ENCODE measurements at places on chromosomes 2 and 18.

- DNase-seq, result no peak
Observed at GRCh38 chr18:9091066-9091476, 11.4 kb upstream of the NDUFV2 start.

GRCh38 chr2:176188774-176189680, 559 bp downstream of the HOXD1 start:
- peak; percentile 58 for DNase-seq

GRCh38 chr18:36635414-36636096, 193.2 kb downstream of the TPGS2 start:
- DNase-seq, result no peak

DNA sequence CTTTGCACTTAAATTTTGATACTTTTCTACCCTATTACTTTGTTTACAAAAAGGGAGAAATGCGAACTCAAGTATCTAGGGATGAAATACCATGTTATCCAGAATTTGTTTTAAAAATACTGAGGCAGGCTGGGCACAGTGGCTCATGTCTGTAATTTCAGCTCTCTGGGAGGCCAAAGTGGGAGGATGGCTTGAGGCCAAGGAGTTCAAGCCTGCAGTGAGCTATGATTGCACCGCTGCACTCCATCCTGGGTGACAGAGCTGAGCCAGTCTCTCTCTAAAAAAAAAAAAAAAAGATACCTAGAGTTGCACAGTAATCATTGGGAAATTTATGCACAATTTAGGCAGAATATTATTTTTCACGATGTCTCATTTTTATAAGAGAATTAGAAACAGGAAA, 12.4 kb upstream of the VAPA start:
- no peak for DNase-seq

- no peak for DNase-seq
Observed at GRCh38 chr2:240131296-240131695, 4.8 kb downstream of the COPS9 start.

DNA sequence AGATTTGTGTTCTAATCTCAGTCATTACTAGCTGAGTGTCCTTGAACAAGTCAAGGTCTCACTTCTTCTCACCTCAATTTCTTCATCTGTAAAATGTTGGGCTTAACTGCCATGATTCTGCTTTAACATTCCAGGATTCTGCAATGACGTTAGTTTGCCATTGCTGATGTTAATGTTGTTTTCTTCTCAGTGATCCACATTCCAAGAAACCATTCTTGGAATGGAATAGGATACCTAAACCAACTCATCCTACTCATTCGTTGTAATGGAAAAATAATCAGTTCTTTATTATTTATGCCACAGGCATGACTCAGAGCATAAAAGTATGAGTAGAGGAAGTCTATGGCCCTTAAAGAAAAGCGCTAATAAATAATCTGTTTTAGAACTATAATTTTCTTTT, 140.2 kb upstream of the ETAA1 start:
- DNase-seq, result no peak

DNA sequence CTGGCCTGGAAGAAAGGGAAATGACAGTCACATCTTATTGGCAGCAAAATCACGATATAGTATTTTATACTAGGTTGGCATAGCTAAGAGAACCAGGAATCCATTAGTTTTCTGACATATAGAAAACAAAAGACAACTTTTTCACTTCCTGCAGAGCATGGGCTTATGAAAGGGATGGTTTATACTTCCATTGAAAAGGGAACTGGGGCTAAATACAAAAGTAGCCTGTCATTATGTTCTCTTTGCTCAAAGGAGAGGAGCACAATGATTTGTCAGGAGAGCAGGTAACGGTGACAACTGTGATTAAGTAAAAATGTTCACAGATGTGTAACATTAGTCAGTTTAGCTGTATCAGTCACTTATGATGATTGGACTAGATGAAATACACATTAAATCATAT, 46.4 kb downstream of the SLC25A12 start:
- DNase-seq, result no peak

DNA sequence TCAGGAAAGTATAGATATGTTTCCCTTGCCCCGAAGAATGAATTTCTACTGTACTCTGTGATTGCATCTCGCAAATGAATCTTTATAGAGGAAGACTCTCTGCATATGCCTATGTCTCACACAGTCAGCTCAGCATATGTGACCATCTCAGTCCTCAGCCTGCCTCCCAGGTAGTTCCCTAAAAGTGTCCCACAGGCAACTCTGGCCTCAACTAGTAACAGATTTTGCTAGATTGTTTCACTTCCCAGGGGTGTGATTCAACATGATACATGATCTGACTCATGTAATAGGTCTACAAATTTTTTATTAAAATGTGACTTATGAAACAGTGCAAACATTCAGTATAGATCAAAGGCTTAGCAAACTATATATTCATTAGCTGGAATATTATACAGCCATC, 296.6 kb upstream of the CRIM1 start:
- no peak for DNase-seq

DNA sequence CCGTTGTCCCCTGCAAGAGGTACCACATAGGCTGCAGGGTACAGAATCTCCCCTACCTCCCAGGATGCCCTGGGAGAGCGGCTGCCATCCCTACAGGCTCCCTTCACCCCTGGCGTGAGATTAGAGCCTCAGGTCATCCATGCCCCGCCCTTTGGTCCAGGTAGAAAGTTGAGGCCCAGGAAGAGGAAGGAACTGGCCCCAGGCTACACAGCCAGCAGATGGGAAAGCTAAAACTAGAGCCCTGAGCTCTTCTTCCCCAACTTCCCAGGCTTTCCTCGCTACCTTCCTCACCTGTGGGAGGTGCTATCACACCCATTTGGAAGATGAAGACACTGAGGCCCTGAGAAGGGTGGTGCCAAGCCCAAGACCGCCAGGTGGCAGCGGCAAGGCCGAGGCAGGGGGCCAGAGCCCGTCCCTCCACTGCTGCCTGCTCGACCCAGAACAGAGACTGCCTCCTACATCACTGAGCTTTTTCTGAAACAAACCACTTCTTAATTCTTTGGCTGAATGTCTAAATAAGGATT, 25.8 kb downstream of the CIB4 start:
- DNase-seq, result peak; percentile 45

GRCh38 chr18:10739152-10739551, 213.3 kb downstream of the NAPG start:
- peak; percentile 2 for DNase-seq

DNA sequence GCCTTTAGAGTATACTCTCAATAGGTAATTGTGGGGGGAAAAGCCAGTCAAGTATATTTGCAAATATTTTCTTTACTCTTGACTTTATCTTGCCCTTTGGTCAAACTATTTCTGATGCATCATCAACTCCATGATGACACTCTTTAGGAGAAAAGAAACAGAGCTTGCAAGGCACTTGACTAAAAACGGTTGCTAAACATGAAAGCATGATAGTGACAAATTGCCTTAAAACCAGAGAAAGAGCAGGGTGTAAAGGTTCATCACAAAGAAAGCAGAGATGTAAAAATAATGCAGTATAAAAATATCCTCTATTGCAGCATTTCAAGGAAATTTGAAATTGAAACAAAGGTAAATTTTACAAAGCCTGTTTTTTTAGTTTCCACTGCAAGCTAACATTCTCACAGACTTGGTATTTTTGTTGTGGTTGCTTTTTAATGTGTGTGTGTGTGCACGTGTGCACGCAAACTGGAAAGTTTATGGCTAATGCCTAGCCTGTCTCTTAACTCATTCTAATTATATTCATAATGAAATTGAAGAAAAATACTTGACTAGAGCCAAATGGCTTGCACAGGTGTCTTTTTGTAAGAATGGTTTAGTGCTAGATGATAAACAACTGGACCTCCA, 503.6 kb downstream of the ARHGAP15 start:
- DNase-seq, result no peak

- DNase-seq, result no peak
Observed at GRCh38 chr2:152729844-152730243, 11.4 kb downstream of the ARL6IP6 start.

GRCh38 chr2:43127208-43127940, 99.0 kb downstream of the ZFP36L2 start:
- DNase-seq, result peak; percentile 66

- DNase-seq, result no peak
Observed at GRCh38 chr2:210562091-210562490, 5.7 kb downstream of the CPS1 start.

GRCh38 chr2:121944072-121944831, 188.8 kb downstream of the TSN start:
- DNase-seq, result no peak

DNA sequence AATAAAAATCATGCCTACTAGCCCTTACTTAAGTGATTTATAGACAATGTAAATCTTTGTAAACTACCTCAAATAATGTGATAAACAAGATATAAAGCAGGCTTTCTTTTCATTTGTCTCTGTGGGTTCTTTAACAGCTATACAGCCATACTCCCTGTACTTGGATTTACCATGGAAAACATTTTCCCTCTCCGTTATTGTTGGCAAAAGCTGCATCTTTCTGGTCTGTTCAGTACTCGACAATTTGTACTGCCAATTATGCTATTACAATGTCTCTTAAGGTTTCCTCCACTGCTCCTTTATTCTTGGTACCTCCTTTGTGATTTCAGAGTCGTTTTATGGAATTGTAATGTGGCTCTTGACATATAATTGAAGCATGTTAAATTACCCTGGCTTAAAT, 426.3 kb upstream of the PKDCC start:
- no peak for DNase-seq

- DNase-seq, result no peak
Observed at GRCh38 chr2:216480221-216480620, 18.4 kb upstream of the RPL37A start.

DNA sequence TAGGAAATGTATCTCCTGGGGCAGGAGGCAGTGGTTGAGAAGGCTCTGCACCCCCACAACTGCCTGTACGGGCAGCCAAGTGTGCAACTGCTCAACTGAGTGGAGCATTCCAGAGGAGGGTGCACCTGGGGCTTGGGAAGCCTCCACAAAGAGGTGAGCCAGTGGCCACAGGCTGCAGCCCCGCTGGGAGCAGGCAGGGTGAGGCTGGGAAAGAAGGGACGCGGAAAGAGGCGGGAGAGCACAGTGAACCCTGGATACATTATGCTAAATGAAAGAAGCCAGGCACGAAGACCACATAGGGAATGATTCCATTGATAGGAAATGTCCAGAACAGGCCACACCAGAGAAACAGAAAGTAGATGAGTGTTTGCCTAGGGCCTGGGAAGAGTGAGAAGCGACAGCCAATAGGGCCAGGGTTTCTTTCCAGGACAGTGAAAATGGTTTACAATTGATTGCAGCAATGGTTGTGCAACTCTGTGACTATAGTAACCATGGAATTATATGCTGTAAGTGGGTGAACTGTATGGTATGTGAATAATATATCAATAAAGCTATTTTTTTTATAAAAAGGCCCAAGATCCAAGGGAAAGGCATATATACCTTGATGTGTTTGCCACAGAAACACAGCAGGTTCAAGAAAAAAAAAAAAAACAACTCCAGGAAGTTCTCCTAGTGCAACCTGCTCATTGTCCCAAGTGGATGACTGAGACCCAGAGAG, 82.4 kb downstream of the DDX1 start:
- DNase-seq, result no peak

DNA sequence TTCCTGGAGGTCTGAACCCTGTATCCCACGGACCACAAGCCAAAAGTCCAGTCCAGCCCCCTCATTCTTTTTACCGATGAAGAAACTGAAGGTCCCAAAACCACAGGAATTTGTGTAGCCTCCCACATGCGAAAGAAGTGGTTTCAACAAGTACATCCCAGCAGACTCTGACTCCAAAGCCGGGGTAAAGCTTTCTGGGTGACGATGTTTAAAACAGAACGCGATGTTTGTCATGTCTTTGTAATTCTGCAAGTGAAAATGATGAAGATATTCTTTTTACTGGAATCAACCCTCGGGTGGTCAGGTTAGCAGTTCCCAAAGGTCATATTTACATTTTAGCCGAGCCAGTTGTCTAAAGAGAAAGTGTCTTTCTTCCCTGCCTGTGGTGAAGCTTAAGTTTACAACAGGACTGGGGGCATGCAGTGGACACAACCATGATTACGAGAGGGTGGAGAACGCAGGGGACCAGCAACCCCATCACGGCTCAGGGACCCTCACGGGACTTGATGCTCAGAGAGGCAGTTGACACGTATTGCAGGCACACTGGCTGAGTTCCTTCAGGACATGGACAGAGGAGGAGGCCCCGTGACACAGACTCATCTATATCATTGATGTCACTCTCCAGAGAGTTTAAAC, 17.8 kb upstream of the TMEM131 start:
- no peak for DNase-seq

DNA sequence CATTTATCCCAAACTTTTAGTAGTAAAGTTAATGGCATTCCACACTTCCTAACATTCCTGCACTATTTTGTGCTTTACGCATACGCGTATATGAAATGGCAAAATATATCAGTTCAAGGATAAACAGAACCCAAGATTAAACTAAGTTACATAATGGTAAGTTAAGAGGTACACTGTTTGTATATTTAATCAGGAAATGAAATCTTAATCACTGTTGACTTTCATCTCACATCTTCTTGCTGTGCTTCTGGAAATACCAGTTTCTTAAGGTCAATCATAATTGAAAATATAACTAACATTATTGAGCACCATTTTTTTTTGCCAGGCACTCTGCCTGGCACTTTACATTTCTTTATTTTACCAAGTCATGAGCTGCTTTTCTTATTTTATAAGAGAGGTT, 565.2 kb downstream of the LRP1B start:
- DNase-seq, result no peak

DNA sequence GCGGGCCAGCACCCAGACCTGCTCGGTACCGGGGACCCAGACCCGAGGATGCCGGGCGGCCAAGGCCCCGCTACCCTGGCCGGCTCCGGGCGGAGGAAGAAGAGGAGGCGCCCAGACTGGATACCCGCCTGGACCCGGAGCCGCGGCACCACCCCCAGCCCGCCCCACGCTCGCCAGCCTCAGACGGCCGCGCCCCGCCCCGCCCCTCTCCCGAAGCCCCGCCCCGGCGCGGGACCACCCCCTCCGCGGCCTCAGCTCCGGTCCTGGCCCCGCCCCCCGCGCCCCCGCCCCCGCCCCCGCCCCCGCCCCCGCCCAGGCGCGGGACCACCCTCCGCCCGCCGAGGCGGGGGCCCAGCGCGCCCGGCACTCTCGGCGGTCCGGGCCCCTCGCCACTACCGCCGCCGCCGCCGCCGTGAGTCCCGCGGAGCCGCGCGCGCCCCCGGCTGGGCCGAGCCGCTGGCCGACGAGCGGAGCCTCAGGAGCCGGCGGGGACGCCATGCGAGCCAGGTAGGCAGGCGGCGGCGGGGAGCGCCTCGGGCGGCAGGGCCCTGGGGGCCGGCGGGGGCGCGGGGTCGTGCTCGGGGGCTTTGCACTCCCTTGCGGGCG, at the start of gene SH3BP4:
TSS of gene SH3BP4 (plus strand) at position 354 of the 606 bp plus-strand sequence. CDS start 82,986 bp downstream, outside the sequence.
- DNase-seq, result peak; percentile 93

GRCh38 chr18:62721839-62722795, 6.8 kb downstream of the PHLPP1 start:
- DNase-seq, result no peak

DNA sequence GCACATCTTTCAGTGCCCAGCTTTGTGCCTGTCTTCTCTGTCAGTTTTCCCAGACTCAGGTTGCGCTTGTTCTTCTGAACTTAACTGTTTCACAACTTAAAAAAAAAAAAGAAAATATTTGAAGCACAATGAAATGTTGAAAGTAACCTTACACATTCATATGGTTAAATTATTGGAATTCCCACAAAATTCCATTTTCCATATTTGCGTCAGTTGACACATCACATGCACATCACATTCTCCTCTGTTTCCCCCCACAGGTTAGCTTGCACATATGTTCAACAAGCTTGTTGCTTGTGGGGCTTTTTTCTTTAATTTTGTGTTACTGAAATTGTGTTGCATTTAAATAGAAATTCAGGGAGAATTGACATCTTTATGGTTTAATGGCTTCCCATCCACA, 8.3 kb downstream of the MYO1B start:
- no peak for DNase-seq

All from ecto neural progenitor cell (in vitro differentiated cells).